ENCODE measurements at places on chromosomes 1 and 21.
A peak's percentile ranks its signal among the peaks of the same experiment; 100 is the strongest.

DNA sequence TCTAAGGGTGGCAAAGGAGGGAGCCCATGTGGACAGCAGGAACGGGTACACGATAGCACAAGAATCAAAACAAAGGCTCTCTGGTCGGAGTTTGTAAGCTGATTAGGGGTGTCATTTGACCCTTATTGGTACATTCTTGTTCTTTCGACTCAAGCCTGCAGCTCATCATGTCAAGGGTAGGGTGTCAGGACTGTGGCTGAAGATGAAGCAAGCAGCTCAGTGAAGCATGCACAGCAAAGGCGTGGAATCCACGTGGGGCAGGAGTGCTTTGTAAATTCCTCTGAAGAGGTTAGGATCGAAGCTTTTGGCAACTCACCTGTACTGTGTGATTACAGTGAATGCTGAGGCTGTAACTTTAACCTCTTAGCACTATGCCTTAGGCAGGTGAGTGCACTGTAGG, 4.7 kb upstream of the ABCB10 start:
- no peak for DNase-seq

- peak; percentile 57 for DNase-seq
These were observed 96.6 kb upstream of the IPO9 start for GRCh38 chr1:201732351-201732750.

DNA sequence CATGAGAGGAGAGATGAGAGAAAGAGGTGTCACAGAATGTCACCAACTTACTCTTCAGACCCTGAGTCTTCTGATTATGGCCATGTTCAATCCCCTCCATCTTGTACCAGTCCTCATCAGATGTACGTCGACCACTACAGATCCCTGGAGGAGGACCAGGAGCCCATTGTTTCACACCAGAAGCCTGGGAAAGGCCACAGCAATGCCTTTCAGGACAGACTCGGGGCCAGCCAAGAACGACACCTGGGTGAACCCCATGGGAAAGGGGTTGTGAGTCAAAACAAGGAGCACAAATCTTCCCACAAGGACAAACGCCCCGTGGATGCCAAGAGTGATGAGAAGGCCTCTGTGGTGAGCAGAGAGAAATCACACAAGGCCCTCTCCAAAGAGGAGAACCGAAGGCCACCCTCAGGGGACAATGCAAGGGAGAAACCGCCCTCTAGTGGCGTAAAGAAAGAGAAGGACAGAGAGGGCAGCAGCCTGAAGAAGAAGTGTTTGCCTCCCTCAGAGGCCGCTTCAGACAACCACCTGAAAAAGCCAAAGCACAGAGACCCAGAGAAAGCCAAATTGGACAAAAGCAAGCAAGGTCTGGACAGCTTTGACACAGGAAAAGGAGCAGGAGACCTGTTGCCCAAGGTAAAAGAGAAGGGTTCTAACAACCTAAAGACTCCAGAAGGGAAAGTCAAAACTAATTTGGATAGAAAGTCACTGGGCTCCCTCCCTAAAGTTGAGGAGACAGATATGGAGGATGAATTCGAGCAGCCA, 8.0 kb downstream of the ELOA start:
- DNase-seq: peak; percentile 69

GRCh38 chr1:50261951-50262350, 153.2 kb downstream of the ELAVL4 start:
- DNase-seq: no peak

DNA sequence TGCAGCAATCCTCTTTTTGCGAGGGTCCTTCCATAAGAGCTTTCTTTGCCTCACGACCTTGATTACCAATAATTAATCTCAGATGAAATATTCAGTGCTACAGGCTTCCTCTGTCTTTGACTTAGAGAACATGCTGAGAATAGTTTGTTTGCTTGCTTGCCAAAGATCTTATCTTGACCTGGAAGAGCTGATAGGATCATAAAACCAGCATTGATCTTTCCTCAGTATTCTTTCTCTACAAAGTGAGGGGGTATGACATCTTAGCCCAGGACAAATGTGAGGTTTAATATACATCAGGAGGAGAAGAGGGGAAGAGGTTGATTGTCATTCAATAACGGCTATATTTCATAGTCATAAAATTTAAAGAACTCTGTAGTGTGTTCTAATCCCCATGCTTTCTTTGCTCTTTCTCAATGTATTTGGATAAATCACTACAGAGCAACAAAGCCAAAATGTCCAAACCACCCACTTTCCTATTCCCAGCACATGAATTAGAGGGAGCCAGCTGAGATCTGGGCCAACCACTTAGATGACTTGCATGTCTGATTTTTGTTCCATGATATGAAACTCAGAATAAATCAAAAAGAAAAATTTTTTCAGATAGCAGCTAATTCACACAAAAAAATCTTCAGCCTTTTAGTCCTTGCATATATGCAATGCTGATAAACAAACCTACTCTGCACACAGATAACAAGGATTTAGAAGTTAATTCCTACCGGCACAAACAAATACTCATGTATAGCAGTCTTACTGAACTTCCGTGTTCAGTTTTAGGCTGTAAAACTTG, 50.5 kb upstream of the IPO9 start:
- no peak for DNase-seq

DNA sequence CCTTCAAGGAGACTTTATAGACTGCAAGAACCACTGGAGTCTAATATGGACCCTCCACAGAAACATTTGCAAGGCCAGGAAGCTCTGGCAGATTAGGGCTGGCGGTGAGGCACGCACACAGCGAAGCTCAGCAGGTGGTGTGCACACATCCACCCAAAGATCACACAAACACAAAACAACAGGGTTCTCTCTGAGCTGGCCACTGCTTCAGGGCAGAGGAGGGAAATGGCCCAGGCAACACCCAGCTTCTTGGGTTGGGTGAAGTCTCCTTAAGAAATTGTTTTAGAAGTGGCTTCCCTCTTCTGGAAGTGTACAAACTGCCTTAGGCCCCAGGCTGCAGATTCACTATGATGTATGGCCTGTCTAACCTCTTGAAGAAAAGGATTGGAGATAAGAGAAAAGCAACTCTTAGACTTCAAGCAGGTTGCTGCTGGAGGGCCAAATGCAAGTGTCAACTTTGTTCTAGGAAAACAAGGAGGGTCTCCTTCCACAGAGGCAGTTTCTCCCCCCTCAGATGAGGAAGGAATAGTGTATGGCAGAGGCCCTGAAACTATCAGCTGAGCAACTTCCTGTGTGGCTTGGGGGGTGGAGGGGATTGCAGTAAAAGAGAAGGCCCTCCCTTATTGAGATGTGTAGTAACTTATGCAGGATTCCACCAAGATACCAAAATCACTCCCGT, 2.0 kb downstream of the RCSD1 start:
- DNase-seq: no peak

GRCh38 chr21:42747746-42748351, 94.4 kb downstream of the PDE9A start:
- no peak for DNase-seq

- DNase-seq: no peak
These were observed 6.7 kb downstream of the AZIN2 start for GRCh38 chr1:33087677-33088076.

DNA sequence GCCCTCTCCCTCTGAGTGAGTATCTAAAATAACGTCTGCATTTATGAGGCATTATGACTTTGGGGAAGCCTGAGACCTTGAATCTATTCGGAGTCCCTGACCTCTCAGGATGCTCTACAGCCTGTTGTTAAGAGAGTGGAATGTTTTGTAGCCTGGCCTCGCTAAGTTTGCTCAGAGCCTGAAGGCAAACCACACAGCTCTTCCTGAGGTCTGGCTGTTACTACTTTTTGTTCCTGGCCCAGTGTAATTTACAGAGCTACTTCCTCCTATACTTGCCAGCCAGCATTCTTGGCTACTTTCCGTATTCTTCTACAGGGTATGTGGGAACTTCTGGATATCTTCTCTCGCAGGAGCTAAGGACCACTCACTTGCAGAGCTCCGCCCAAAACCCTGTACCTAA, 3.6 kb upstream of the ZMYM4 start:
- DNase-seq: peak; percentile 66

DNA sequence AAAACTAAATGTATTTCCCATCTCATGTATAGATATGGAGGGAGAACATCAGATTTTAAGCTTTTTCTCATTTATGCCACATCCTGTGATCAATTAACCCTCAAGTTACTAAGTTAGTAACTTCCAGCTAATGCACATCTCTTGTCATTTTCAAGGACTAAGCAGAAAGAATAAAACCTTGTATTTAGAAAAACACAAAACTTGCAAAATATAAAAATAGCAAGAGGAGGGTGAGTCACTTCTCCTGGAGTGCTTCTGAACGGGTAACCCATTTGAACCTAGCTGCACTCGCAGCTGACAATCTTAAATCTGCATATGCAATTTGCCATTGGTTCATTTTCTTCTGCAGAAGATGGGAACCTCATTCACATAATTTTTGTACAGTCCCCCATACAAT, 500.5 kb downstream of the SETD4 start:
- DNase-seq: peak; percentile 30

GRCh38 chr21:26170471-26171257, at the start of gene APP:
Gene APP (minus strand): TSS chr21:26170770. CDS start chr21:26170620, 150 bp downstream.
- DNase-seq: peak; percentile 82

- DNase-seq: no peak
These were observed 77.1 kb downstream of the PAX7 start for GRCh38 chr1:18707696-18708257.

Measured in ELR (cell line).